CD4-positive, CD25-positive, alpha-beta regulatory T cell (primary cell): ENCODE measurements at places on chromosomes 4 and X. TPM values are rescaled to one million over a fixed set of nuclear protein-coding genes. Genes with fewer than 3 reads are reported as not detected.

GRCh38 chrX:150587585-150588503 lies 19.4 kb downstream of the MTM1 start:
- no peaks in the 10 kb centered on the region for H3K4me1 ChIP-seq
- no peak overlapping the region for H3K4me3 ChIP-seq
- DNase-seq, result peak; percentile 22
- no peaks in the 10 kb centered on the region for H3K27me3 ChIP-seq
- H3K36me3 ChIP-seq, result peaks cover 2% of the 10 kb centered on the region

- peaks cover 2% of the 10 kb centered on the region for H3K27me3 ChIP-seq
- H3K4me3 ChIP-seq, result no peak overlapping the region
- DNase-seq, result no peak
- no peaks in the 10 kb centered on the region for H3K36me3 ChIP-seq
- H3K4me1 ChIP-seq, result no peaks in the 10 kb centered on the region
These were observed 24.2 kb upstream of the HOPX start for GRCh38 chr4:56705334-56705733.

GRCh38 chr4:26213317-26213716 lies 107.5 kb upstream of the RBPJ start:
- peaks cover 2% of the 10 kb centered on the region for H3K27me3 ChIP-seq
- no peak overlapping the region for H3K4me3 ChIP-seq
- no peak overlapping the region for H3K27ac ChIP-seq
- DNase-seq, result no peak
- no peaks in the 10 kb centered on the region for H3K4me1 ChIP-seq

DNA sequence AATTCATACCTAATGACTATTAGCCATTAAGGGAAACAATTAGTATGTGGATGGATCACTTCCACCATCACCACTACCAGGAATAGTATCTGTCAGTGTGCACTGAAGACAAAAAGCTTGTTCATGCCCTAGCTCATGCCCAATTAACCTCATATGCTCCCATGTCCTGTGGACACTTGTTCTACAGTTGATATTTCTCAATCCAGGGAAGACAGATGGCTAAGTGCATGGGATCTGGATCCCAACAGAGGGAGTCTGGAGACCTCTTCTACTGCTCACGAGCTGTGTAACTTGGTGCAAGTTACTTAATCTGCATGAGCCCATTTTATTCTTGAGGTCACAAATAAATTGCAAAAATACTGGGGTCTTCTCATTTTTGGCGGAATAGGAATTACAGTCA lies 23.7 kb downstream of the AMOT start:
- H3K27me3 ChIP-seq, result no peaks in the 10 kb centered on the region
- DNase-seq, result no peak
- H3K4me1 ChIP-seq, result no peaks in the 10 kb centered on the region
- no peak overlapping the region for H3K27ac ChIP-seq
- H3K4me3 ChIP-seq, result no peak overlapping the region
- no peaks in the 10 kb centered on the region for H3K36me3 ChIP-seq

GRCh38 chr4:169013396-169013795 lies 3.3 kb upstream of the CBR4 start:
- no peaks in the 10 kb centered on the region for H3K36me3 ChIP-seq
- peaks cover 2% of the 10 kb centered on the region for H3K27me3 ChIP-seq
- peaks cover 19% of the 10 kb centered on the region for H3K4me1 ChIP-seq
- DNase-seq, result no peak
- no peak overlapping the region for H3K4me3 ChIP-seq

DNA sequence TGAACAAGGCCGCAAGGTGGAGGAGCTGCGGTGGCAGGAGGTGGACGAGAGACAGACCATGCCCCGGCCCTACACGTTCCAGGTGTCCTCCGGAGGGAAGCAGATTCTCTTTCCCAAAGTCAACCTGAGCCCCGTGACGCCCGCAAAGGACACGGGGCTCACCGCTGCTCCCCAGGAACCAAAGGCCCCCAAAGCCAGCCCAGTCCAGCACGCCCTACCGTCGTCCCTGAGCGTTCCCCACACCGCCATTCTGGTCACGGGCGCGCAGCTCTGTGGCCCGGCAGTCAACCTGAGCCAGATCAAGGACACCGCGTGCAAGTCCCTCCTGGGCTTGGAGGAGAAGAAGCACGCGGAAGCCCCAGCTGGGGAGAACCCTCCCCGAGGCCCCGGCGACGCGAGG lies 72.2 kb downstream of the AASDH start:
- no peaks in the 10 kb centered on the region for H3K4me1 ChIP-seq
- H3K27ac ChIP-seq, result no peak overlapping the region
- DNase-seq, result no peak
- no peak overlapping the region for H3K4me3 ChIP-seq
- no peaks in the 10 kb centered on the region for H3K27me3 ChIP-seq

- H3K4me3 ChIP-seq, result no peak overlapping the region
- H3K27me3 ChIP-seq, result no peaks in the 10 kb centered on the region
- no peaks in the 10 kb centered on the region for H3K4me1 ChIP-seq
- H3K27ac ChIP-seq, result no peak overlapping the region
- H3K36me3 ChIP-seq, result no peaks in the 10 kb centered on the region
These were observed 12.9 kb upstream of the SYP start for GRCh38 chrX:49212861-49213260.

DNA sequence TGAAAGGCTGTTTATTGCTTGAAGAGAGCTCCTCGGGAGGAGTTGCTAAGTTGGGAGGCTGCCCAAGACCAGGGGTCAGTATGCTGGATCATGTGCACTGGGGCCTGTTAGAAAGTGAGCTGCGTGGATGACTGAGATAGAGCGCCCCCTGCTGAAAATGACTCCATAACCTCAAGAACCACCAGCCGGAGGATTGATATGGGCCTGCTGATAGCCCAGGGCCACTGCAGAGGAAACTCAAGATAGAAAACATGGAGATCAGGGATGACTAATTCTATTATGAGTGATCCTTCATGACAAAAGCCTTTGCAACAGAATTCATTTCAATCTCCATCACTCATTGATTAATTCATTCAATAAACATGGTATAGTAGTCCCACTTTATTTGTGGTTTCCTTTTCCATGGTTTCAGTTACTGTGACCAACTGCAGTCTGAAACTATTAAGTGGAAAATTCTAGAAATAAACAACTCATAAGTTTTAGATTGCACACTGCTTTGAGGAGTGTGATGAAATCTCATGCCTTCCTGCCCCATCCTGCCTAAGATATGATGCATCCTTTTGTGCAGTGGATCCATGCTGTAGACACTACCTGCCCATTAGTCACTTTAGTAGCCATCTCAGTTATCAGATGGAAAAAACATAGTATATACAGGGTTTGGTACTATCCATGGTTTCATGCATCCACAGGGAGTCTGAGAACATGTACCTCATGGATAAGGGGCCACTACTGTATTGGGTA lies 126.7 kb upstream of the MBNL3 start:
- no peak overlapping the region for H3K4me3 ChIP-seq
- H3K27me3 ChIP-seq, result no peaks in the 10 kb centered on the region
- H3K27ac ChIP-seq, result no peak overlapping the region
- DNase-seq, result peak; percentile 5
- H3K36me3 ChIP-seq, result no peaks in the 10 kb centered on the region

- H3K4me1 ChIP-seq, result no peaks in the 10 kb centered on the region
- no peak overlapping the region for H3K4me3 ChIP-seq
- no peak overlapping the region for H3K27ac ChIP-seq
- no peak for DNase-seq
These were observed 76.0 kb downstream of the ABLIM2 start for GRCh38 chr4:8082517-8083055.

GRCh38 chr4:26515936-26516335 lies 25.7 kb upstream of the CCKAR start:
- no peak for DNase-seq
- no peaks in the 10 kb centered on the region for H3K36me3 ChIP-seq
- H3K4me3 ChIP-seq, result no peak overlapping the region

- no peak overlapping the region for H3K4me3 ChIP-seq
- peak; percentile 49 for DNase-seq
- H3K36me3 ChIP-seq, result peaks cover 50% of the 10 kb centered on the region
- H3K27ac ChIP-seq, result no peak overlapping the region
These were observed 163.1 kb downstream of the ARAP2 start for GRCh38 chr4:36081185-36081584.

- H3K4me3 ChIP-seq, result no peak within 1 kb of the TSS
- H3K27me3 ChIP-seq, result no peaks in the 10 kb centered on the region
- H3K27ac ChIP-seq, result no peak within 1 kb of the TSS
- DNase-seq, result no peak
- H3K36me3 ChIP-seq, result no peaks in the 10 kb centered on the region
These were observed at the start of gene MYOZ2 for GRCh38 chr4:119135721-119136121. Gene MYOZ2, plus strand, starts transcription at chr4:119135832. Its CDS starts 694 bp downstream, at chr4:119136526.

GRCh38 chr4:78219825-78220224 lies 162.7 kb downstream of the FRAS1 start:
- H3K4me3 ChIP-seq, result no peak overlapping the region
- no peaks in the 10 kb centered on the region for H3K4me1 ChIP-seq
- no peaks in the 10 kb centered on the region for H3K36me3 ChIP-seq
- H3K27ac ChIP-seq, result no peak overlapping the region

MAGEC3 gene
- not detected for total RNA-seq

GRIA2 gene
- total RNA-seq, result not detected

RGN gene
- total RNA-seq, result not detected

UGT2A1 gene
- total RNA-seq, result not detected

CCNG2 gene
- total RNA-seq, result 80.6 TPM

HTR2C gene
- not detected for total RNA-seq

FAM184B gene
- total RNA-seq, result not detected

RADX gene
- 12.4 TPM for total RNA-seq
